ENCODE measurements at places on chromosomes 4 and X.

- no peak for DNase-seq
These were observed 5.0 kb downstream of the DCAF8L1 start for GRCh38 chrX:27976284-27976683.

DNA sequence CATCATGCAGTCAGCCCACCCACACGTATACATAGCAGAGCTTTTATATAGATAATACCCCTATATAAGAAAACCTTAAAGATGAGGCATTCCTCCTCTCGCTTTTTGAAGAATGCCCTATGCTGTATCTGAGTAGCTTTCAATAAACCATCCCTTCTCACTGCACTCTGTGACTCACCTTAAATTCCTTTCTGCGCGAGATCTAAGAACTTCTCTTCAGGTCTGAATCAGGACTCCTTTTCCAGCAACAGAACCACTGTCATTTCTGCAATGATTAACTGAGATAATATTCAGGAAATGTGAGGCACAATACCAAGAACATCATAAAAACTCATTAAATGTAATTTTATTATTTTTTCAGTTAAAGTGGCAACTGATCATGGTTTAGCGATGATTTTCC, 76.4 kb upstream of the DCLK2 start:
- DNase-seq = no peak

DNA sequence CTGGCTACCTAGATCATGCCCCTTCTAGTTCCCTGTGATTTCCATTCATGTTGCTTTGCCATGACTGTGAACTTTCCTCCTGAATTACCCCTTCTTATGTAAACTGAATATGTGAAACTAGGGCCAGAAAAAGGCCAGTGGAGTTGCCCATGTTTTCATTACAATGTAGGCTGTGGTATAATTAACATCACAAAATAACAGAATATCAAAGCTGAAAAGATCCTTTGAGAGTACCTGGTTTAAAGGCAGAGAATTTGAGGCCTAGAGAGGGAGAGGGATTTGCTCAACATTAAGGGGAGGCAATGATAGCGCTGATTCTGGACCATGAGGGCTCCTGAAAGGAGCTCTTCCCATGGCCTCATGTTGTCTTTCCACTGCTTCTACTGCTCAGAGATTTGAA, 392.2 kb downstream of the OPHN1 start:
- DNase-seq = no peak

DNA sequence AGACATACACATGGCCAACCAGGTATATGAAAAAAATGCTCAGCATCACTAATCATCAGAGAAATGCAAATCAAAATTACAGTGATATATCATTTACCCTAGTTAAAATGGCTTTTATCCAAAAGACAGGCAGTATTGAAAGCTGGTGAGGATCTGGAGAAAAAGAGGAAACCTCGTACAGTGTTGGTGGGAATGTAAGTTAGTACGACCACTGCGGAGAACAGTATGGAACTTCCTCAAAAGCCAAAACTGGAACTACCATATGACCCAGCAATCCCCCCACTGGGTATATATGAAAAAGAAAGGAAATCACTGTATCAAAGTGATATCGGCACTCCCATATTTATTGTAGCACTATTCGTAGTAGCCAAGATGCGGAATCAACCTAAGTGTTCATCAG, 23.4 kb downstream of the ABHD18 start:
- DNase-seq = no peak

GRCh38 chrX:123489011-123489410, 243.8 kb downstream of the THOC2 start:
- DNase-seq = no peak

DNA sequence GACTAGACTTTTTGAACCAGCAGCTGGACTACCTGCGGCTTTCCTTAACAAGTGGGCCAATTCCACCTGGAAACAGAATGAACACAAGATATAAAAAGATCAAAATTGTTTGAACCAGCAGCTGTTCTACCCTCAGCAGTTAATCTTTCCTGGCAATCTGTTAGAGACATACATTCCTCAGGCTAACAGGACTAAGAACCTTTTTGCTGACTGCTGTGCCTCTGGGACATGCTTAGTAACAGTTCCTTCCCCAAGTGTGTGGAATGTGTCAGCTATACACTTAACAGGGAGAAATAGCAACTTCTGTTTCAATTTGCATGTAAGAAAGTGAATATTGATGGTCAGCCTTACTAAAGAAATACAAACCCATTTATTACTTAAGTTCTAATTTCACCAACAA, 554.4 kb downstream of the ARAP2 start:
- no peak for DNase-seq

Data from activated T-cell treated with anti-CD3 and anti-CD28 coated beads for 48 hours (primary cell).